ENCODE measurements at places on chromosomes 2 and 18.
A peak's percentile ranks its signal among the peaks of the same experiment; 100 is the strongest.

- no peak for DNase-seq
Measured at GRCh38 chr2:620471-621302, 56.5 kb downstream of the TMEM18 start.

DNA sequence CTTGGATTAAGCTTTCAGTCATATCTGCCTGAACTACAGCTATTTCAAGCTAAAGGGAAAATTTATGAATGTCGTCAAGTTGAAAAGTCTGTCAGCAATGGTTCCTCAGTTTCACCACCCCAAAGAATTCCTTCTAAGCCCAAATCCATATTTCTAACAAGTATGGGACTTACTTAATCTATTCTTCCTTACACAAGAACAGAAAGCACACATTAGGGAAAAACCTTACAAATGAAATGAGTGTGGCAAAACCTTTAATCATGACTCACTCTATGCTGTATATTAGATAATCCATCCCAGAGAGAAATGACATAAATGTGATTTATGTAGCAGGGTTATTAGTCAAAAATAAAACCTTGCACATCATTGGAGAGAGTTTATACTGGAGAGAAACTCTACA, 78.9 kb downstream of the RAB31 start:
- no peak for DNase-seq

DNA sequence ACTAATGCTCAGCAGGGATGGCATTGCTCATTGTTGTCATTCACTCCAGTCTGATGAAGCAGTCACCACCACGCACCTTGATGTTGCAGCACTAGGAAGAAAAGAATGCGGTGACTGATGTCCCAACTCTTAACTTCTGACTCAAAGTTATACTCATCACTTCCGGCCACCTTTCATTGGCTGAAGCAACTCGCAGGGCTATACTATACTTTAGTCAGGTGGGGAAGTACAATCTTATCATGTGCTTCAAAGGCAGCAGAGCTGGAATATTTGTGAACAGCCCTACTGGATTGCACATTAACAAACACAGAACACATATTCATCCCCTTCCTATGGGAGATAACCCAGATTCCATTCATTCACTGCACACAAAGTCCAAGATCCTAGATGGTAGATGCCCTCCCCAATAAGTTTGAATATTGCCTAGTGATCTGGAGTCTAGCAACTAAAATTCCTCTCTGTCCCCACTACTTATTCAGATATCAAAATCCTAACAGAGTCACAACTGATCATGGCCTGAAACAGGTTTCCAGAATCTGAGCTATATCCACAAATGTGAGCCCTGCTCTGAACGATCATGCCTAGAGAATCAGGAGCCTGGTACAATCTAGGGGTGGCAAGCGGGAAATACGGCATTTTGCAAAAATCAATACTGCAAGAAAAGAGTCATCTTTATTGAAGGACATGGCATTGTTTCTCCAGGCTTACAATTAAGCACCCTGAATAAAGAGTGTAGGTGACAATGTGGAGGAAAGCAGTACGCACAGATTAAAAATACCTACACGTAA, 3.4 kb upstream of the SPATS2L start:
- peak; percentile 63 for DNase-seq

- DNase-seq: no peak
Measured at GRCh38 chr2:238915196-238915595, 67.3 kb downstream of the TWIST2 start.

DNA sequence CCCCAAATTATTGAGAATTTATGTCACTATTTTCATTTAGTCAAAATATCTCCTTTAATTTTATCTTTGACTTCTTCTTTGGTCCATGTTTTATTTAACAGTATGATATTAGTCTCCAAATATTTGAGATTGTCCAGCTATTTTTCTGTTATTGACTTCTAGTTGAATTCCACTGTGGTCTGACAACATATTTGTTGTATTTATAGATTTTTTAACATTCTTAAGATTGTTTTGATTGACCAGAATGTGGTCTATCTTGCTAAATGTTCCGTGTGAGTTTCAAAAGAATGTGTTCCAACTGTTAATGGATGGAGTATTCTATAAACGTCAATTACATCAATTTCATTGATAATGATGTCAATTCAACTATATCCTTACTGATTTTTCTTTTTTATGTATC, 1452.1 kb downstream of the SUCLG1 start:
- DNase-seq: peak; percentile 29

DNA sequence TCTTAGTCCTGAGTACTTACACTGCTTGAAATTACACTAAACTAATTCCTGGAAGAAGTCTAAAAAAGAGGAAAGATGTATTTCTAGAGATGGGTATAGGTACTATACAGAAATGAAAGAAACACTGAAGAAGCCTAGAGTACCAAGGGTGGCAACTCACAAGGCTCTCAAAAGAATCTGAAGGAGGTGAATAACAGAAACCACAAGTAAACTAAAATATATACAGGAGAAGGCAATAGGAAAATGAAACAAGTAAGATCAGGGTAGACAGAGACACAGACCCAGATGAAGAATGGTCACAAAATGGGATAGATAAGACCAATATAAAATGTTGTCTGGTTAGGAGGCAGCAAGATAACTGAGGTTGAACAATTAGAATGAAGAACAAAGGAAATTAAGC, 59.9 kb downstream of the USP37 start:
- no peak for DNase-seq

- DNase-seq: no peak
Measured at GRCh38 chr2:73128841-73129535, 16.2 kb upstream of the RAB11FIP5 start.

DNA sequence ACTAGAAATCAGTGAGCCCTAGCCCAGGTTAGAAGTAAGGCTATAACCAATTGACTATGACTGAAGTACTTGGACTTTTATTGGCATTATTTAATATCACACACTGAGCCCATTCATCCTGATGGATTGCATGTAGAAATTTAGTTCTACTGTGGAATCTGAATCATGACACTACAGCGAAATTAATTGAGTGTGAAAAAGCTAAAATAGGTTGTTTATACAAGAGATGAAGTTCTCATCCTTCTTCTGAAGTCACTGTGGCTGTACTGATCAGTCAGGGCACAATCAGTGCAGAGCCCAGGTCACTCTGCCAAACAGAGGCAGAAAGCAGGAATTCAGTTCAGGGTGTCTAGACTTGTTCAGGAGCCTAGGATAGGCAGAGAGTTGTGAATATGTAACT, 158.9 kb downstream of the BABAM2 start:
- no peak for DNase-seq

DNA sequence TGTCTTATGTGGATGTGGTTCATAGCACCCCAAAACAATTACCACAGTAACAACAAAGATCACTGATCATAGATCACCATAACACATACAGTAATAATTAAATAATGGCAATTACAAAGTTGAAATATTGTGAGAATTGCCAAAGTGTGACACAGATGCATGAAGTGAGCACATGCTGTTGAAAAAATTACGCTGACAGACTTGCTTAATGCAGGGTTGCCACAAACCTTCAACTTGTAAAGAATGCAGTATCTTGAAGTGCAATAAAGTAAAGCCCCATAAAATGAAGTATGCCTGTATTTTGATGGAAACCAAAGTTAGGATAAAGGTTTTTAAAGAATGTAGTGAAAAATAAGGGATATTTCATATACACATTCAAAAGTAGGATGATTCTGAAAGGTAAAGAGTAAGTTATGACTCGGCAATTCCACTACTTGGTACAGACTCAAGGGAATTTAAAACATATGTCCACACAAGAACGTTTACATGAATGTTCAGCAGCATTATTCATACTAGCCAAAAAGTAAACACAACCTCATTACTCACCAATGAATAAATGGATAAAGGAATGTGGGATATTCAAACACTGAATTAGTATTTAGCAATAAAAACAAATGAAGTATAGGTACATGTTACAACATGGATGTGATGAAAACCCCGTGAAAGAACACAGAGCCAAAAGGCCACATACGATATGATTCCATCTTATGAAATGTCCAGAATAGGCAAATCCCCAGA, 61.6 kb downstream of the SCN9A start:
- peak; percentile 72 for DNase-seq
